Hindlimb muscle (tissue), 1 donor: ENCODE measurements at places on chromosomes 13 and 19. TPM values are rescaled to one million over a fixed set of nuclear protein-coding genes. Genes with fewer than 3 reads are reported as not detected.

DNA sequence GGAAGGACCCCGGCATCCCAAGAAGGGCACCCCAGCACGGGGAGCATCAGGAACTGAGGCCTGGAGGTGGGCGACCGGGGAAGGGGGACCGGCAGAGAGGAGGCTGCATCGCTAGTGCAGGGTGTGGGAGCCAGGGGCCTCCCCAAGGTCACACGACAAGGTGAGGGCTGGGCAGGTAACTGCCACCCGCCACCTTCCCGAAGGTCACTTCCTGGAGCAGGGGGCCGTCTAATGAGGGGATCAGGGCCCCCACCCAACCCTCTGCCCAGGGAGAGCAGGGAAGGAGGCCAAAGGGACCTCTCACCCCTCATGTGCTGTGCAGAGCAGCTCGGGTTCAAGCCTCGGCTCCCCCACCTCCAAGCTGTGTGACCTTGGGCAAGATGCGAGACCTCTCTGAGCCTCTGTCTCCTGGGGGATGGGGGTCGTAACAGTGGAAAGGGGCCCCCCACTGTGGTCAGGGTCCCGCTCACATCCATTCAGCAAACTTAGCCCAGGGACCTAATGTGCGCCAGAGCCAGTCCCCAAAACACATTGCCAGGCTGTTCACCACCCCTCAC lies 6.0 kb downstream of the ZBTB7A start:
- no peak for DNase-seq

GRCh38 chr13:45863709-45864590 lies 12.4 kb upstream of the SIAH3 start:
- DNase-seq, result no peak

DNA sequence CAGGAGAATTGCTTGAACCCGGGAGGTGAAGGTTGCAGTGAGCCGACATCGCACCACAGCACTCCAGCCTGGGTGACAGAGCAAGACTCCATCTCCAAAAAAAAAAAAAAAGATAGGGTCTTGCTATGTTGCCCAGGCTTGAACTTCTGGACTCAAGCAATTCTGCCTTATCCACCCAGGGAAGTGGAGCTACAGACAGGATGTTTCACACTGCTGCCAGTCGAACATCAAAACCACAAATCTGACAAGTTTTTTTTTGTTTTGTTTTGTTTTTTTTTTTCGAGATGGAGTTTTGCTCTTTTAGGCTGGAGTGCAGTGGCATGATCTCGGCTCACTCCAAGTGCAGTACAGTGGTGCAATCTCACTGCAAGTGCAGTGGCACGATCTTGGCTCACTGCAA lies 10.8 kb downstream of the XPO4 start:
- no peak for DNase-seq

DNA sequence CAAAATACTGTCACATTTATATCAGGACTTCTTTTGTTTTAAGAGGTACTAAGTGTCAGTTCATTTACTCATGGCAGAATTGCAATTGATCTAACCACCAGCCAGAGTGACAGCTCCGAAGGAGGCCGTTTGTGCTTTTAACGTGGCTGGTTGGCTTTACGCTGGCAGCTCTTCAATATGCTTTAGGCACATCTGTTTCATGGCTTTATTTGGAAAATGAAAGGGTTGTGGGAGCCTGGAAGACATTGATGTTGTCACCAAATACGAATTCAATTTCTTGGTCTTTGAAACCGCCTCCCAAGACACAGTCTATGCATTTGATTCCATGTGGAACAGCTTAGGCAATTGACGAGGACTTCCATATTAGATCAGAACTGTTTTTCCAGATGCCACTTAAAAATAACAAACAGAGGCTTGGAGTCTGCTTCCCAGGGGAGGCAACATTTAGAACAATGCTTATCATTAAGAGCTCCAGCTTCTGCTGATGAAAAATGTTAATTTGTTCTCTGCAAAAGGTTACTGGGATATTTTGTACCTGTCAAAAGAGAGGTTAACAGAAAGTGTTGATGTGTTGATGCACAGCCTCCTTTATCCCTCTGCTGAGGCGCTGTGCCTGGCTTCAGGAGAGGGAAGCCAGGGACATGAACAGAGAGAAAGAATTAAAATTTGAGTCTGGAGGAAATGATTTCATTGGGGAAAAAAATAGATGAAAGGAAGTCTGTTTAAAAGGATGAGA lies 64.0 kb upstream of the TNFRSF19 start:
- DNase-seq, result peak; percentile 37

DNA sequence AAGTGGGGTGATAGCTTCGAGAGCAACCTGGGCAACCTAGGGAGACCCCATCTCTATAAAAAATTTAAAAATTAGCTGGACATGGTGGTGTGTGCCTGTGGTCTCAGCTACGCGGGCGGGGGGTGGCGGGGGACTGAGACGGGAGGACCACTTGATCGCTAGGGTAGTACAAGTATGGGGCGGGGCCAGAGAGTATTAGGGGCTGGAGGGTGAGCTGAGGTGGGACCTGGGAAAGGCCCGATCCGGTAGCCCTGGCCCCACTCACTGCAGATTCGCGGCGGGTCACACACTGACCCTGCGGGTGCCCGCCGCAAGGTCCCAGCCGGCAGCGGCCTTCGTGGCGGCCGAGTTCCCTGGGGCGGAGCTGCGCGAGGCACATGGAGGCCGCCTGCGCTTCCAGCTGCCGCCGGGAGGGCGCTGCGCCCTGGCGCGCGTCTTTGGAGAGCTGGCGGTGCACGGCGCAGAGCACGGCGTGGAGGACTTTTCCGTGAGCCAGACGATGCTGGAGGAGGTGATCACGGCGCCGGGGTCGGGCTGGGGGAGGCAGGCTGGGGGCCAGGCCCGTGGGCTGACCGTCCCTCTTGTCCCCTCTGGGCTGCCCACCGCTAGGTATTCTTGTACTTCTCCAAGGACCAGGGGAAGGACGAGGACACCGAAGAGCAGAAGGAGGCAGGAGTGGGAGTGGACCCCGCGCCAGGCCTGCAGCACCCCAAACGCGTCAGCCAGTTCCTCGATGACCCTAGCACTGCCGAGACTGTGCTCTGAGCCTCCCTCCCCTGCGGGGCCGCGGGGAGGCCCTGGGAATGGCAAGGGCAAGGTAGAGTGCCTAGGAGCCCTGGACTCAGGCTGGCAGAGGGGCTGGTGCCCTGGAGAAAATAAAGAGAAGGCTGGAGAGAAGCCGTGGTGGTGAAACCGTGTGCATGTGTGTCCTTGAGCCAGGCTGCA lies 2.0 kb upstream of the ARHGAP45 start:
- DNase-seq, result peak; percentile 74

DNA sequence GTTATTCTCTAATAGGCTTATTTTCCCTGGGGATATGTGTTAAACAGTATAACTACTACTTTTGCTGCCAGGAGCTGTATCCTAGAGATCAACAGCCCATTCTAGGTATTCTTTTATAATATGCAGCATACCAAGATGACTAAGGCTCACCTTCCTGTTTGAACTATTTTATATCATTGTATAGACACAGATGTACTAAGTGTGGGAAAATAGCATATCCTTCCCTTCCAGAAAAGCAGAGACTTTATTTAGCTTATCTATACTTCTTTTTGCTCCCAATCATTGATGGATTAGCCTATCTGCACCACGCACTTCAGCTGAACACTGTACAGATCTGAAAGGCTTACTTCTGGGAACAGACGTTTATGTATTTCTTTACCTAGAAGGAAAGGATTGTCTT lies 82.6 kb downstream of the MAB21L1 start:
- DNase-seq, result no peak

DNA sequence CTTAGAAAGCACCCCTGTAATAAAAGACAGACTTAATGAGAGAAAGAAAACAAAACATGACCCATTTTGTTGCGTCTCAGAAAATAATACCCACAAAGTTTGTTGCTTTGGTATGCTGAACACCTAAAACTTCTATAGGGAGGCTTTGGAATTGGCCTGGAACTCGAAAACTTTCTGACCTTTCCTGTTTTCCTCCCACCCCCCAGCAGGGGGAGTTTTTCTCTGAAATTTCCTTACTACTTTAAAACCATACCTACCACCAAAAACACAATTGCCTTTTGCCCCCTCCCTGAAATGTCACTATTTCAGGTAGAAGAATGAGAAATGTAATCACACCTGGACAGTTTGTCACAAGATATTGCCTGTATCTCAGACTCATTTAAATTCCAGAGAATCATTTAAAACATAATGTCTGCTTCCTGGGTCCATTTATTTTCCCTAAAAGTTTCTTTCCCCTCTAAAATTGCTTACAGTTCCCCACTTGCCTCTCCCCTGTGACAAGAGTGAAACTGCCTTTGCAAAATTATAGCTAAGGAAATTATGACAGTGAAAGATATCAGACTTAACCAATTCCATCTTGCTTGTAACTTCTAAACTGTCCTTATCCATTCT lies 2700.2 kb downstream of the PCDH9 start:
- no peak for DNase-seq

- DNase-seq, result no peak
These were observed 3.6 kb upstream of the PRODH2 start for GRCh38 chr19:35816262-35816661.

GRCh38 chr13:63680704-63681103 lies 2265.1 kb upstream of the PCDH20 start:
- DNase-seq, result no peak

DNA sequence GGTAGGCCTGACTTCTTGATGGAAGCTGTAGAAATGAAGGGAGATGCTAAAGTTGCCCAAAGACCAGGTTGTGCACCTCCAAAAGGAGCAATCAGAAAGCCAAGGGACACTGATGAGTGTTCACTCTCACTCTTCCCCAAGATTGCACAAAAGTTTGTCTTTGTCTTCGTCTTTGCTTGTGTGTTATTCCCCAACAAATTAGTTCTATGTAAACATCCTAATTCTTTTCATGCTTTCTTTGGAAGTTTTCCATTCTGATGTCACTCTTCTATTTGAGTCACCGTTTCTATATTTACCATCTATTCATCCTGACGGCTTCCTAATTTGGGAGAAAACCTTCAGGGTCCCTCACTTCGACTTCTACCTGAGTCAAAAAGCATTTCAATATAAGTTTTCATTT lies 3.7 kb upstream of the TMEM272 start:
- no peak for DNase-seq

- no peak for DNase-seq
These were observed 588.5 kb downstream of the GPC5 start for GRCh38 chr13:91986761-91987483.

DNA sequence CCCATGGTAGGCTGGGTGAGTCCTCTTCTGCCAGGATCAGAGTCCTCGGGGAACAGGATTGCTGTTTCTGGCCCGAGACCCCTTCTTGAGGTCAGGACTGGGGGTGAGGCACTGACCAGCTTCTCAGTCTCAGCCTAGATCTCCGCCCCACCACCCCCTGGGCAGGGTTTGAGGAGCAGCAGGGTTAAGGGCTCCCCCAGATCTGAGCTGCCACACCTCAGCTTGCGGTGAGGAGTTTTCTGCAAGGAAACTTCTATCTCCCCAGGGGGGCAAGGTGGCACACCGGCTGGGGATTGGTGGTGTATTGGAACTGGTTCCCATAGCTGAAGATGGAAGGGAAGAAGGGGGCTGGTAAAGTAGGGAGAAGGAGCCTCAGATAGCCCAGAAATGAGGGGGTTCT lies 19.5 kb downstream of the CHST8 start:
- no peak for DNase-seq

GRCh38 chr13:26300140-26300539 lies 46.2 kb downstream of the CDK8 start:
- no peak for DNase-seq

- DNase-seq, result no peak
These were observed 13.1 kb upstream of the PNMA8C start for GRCh38 chr19:46441866-46442265.

GRCh38 chr19:482186-483041 lies 13.9 kb upstream of the MADCAM1 start:
- DNase-seq, result no peak

- no peak for DNase-seq
These were observed 1.8 kb downstream of the SHISA7 start for GRCh38 chr19:55441319-55441691.

SIGLEC11 gene
- polyA plus RNA-seq, result 0.93 TPM

ZNF285 gene
- polyA plus RNA-seq, result 7.8 TPM

TMC4 gene
- 5.7 TPM for polyA plus RNA-seq

BEST2 gene
- polyA plus RNA-seq, result 0.09 TPM

KLK3 gene
- polyA plus RNA-seq, result not detected

DNM2 gene
- polyA plus RNA-seq, result 87.4 TPM

C19orf85 gene
- not detected for polyA plus RNA-seq

SCN1B gene
- 7.2 TPM for polyA plus RNA-seq

KANK2 gene
- 116 TPM for polyA plus RNA-seq
